Uterus (tissue), 4 donors: ENCODE measurements at places on chromosomes 2 and 18.
A peak's percentile ranks its signal among the peaks of the same experiment; 100 is the strongest.

DNA sequence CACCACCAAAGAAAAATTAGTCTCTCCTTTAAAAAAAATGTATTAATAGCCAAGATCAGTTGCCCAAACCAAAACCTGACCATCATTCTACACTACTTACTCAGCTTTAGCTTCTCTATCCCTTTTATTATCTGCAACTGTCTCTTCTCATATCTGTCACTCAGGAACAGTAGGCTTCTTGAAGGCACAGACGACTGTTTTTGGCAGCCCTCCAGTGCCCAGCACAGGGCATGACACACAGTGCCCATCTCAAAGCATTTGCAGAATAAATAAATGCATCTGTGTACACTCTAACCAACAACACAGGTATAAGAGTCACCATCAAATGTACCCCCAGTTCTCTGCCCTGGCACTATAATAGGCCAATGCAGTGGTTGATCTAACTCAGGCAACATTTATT lies 117.2 kb downstream of the UXS1 start:
- DNase-seq = no peak

GRCh38 chr2:160156665-160157064 lies 43.4 kb downstream of the ITGB6 start:
- DNase-seq = no peak

- DNase-seq = no peak
Measured at GRCh38 chr2:233173115-233173514, 78.4 kb upstream of the ATG16L1 start.

- peak; percentile 52 for DNase-seq
Measured at GRCh38 chr2:160210599-160211138, 10.6 kb upstream of the ITGB6 start.

GRCh38 chr2:220240641-220241040 lies 613.2 kb downstream of the SLC4A3 start:
- no peak for DNase-seq
